ENCODE measurements at places on chromosomes 3 and 15. TPM values are rescaled to one million over a fixed set of nuclear protein-coding genes. Genes with fewer than 3 reads are reported as not detected.
A peak's percentile ranks its signal among the peaks of the same experiment; 100 is the strongest.

PLXNA1 gene
- total RNA-seq, result 44.4 TPM

GRCh38 chr3:102400142-102400541 lies 34.7 kb upstream of the ZPLD1 start:
- DNase-seq, result no peak

- DNase-seq, result no peak
These were observed 1.0 kb downstream of the ZNF589 start for GRCh38 chr3:48241796-48242455.

- no peak for DNase-seq
These were observed 84.4 kb downstream of the ANKRD28 start for GRCh38 chr3:15713364-15713763.

ZFAND6 gene
- total RNA-seq, result 124 TPM

GRCh38 chr3:113606539-113607218 lies 74.3 kb downstream of the SIDT1 start:
- no peak for DNase-seq

GRCh38 chr15:37165395-37165794 lies 65.0 kb upstream of the MEIS2 start:
- DNase-seq, result no peak

DNA sequence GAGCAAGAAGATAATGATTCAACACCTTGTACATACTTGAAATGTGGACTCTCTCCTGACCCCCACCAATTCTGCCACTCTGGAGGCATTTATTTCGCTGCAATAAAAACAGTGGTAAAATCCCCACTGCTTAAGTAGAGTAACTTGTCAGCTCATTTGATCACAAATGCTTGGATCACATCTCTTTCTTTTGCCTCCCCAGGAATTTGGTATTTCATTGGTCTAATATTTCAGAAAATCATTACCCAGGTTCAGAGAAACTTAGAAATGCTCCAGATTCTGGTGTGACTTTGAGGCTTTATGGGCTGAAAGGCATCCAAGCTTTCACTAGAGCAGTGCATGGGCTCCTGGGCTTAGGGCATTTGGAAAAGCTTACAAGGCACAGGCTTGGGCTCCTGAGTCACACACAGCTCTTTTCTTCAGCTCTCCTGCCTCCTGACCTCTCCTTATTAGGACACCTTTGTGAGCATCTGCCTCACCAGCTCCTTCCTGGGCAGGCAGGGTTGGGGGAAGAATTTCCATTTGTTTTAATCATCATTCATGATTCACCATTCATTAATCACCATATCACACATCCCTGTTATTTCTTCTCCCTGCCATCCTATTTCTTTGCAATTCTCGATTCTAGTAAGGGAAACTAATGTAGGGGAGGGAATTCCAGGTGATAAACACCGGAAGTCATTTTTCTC lies 22.5 kb downstream of the CDCP1 start:
- peak; percentile 54 for DNase-seq

GOLGA6L7 gene
- total RNA-seq, result not detected

GRCh38 chr3:134449951-134450350 lies 35.8 kb downstream of the ANAPC13 start:
- no peak for DNase-seq

- DNase-seq, result no peak
These were observed 3.5 kb downstream of the TSEN2 start for GRCh38 chr3:12487786-12488185.

- DNase-seq, result no peak
These were observed 83.7 kb downstream of the ETV5 start for GRCh38 chr3:186025161-186025560.

RBPMS2 gene
- 0.11 TPM for total RNA-seq

TIGIT gene
- not detected for total RNA-seq

CEMIP gene
- not detected for total RNA-seq

ARRDC4 gene
- total RNA-seq, result 4.2 TPM

GRCh38 chr3:24686808-24687207 lies 192.2 kb upstream of the THRB start:
- peak; percentile 32 for DNase-seq

DNA sequence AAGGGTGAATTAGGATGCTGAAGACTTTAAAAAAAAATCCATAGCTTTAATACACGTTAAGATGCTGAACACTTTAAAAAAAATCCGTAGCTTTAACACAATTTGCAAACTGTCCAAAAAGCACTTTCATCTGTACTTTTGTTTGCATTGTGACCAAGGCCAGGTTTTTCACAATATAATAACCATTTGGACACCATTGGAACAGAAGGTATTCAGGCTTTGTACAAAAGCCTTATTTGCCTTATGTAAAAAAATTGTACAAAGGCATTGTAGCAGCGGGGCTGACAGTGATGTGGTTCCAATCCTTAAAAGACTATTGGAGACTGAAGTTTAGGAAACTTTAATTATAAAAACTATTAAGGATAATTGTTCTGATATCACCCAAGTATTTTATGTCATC lies 15.2 kb upstream of the ICE2 start:
- no peak for DNase-seq

DNA sequence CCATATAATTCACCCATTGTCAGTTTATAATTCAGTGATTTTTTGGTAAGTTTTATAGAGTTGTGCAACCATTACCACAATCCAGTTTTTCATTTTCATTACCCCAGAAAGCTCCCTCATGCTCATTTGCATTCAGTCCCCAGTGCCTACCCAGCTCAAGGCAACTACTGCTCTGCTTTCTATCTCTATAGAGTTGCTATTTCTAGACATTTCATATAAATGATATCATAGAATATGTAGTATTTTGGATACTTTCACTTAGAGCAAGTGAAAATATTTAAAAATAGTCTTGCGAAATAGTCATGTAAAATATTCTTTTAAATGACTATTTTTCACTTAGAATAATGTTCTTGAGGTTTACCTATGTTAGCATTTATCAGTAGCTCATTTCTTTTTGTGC lies 42.1 kb downstream of the ZNF654 start:
- DNase-seq, result no peak

GRCh38 chr3:62293051-62293780 lies 80.1 kb downstream of the FEZF2 start:
- no peak for DNase-seq

DNA sequence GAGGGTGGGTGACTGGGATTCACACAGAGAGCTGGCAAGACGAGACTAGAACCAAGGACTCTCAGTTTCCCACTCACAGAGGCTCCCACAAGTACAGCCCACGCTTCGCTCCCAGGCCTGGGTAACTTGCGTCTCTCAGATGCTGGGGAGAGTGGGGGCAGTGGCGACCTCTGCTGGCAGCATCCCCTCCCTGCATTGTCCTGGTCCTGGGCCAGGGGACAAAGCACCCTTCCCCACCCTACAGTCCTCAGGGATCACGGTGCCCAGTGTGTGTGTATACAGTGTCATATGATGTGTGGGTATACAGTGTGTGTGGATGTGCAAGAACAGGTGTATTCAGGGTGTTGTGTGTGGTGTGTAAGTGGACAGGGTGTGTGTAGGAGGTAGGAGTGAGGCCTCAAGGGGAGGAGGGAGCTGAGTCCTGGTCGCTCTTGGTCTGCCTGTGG lies 12.8 kb downstream of the VILL start:
- no peak for DNase-seq

DNA sequence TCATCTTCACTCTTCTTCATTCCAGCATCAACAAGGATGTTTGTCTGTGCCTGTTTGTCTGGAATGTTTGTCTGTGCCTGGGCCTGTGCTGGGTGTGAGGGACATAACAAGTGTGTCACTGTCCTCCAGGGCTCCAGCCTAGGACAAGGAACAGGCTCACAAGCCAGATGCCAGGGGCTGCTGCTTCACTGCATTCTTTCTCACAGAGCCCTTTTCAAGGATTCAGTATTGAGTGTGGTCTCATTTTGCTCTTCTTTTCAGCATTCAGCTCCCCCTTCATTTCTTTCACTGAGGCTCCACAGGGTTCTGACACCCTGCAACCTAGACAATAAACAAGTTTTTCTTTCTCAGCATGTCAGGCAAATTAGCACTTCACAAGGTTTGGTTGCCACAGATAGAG lies 43.6 kb upstream of the KY start:
- no peak for DNase-seq

MCTP2 gene
- 0.72 TPM for total RNA-seq

DNA sequence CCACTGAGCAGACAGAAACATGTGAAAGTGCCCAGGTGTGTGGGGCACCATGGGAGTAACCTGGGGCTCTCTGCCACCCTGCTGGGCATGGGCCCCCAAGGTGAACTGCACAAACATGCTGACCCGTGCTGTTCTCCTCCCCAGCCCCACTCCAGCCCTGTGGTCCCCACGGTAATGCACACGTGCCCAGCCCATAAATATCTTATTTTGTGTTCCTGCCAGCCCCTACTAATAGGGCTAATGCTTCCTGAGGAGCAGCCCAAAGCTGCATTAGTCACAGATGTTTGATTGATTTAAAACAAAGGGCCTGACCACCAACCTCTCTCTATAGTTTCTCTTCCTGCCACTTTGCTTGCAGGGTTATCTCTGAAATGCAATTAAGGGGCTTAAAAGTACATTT lies 95.4 kb downstream of the ABHD5 start:
- DNase-seq, result no peak

PLIN1 gene
- total RNA-seq, result not detected

ACOX2 gene
- 0.41 TPM for total RNA-seq

DNA sequence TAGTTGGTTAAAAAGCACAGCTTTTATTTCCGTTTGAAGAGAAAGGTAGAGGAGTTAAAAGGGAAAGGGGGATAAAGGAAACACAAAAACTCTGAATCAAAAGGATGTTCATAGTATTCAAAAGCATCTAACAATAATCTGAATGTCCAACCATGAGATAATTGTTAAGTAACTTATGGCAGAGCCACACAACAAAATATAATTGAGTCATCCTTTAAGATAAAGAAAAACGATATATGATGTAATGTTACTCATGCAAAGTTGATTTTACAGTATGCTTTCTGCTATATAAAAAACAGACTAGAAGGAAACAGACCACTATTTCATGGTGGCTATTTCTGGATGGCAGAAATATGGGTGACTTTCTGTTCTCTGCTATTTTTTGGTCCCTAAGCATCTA lies 3.9 kb downstream of the XPC start:
- DNase-seq, result no peak

LTK gene
- total RNA-seq, result 0.31 TPM

- DNase-seq, result no peak
These were observed 347.5 kb upstream of the TMCO5A start for GRCh38 chr15:37586976-37587375.

DNA sequence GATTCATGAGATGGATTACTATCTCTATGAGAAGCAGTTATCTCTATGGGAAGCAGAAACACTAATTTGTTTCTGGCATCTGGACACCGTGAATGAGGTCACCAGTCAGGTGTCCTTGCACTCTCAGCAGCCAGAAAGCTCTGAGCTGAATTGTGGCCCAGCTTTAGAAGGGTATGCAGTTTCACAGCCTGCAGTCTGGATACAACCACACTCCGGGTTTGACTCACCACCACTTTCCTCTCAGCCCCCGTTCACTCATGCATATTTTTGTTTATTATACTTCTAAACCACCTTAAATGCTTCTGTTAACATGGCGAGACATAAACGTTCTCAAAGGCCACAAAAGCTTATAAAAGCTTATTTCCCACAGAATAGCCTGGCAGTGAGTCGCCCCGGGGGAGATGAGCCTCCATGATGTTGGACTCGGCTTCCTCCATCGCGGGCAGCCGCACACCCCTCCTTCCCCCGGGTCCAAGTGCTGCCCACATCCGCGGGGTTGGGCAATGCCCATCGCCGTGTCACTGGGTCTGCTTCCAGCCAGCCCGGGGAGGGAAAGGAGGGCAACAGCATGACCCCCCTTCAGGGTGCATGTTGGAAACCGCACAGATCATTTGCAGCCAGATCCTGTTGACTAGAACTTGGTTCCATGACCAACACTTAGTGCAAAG lies 16.8 kb upstream of the SLC41A3 start:
- DNase-seq, result peak; percentile 75

DNAH12 gene
- not detected for total RNA-seq

GRCh38 chr3:187849016-187849654 lies 103.9 kb upstream of the BCL6 start:
- DNase-seq, result no peak

HIGD1A gene
- total RNA-seq, result 227 TPM

MCF2L2 gene
- 0.03 TPM for total RNA-seq

CATSPER2 gene
- 1.3 TPM for total RNA-seq

SV2B gene
- not detected for total RNA-seq

- no peak for DNase-seq
These were observed 158.3 kb downstream of the SLCO3A1 start for GRCh38 chr15:92011611-92012367.
